ENCODE measurements at places on chromosomes 3 and 15.
A peak's percentile ranks its signal among the peaks of the same experiment; 100 is the strongest.

- no peak for DNase-seq
These were observed 29.7 kb upstream of the ARNT2 start for GRCh38 chr15:80374441-80374840.

DNA sequence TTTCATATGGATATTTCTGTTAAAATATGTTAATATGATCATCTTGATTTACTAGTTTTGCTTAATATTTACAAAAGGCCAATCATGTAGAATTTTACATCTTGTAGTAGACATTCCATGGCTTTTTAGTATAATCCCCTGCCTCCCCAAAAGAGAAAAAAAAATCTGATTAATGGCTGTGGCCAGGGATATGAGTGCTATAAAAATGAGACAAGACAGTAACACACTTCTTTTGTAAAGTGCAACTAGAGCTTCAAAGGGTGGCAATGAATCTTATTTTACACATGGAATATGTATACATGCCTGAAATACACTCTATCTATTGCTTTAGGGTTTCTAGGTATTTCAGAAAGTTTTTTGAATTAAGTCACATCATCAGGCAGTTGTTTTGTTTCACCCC lies 112.2 kb upstream of the NANOGP8 start:
- no peak for DNase-seq

- peak; percentile 70 for DNase-seq
These were observed 28.4 kb upstream of the RPL29 start for GRCh38 chr3:52023860-52024764.

DNA sequence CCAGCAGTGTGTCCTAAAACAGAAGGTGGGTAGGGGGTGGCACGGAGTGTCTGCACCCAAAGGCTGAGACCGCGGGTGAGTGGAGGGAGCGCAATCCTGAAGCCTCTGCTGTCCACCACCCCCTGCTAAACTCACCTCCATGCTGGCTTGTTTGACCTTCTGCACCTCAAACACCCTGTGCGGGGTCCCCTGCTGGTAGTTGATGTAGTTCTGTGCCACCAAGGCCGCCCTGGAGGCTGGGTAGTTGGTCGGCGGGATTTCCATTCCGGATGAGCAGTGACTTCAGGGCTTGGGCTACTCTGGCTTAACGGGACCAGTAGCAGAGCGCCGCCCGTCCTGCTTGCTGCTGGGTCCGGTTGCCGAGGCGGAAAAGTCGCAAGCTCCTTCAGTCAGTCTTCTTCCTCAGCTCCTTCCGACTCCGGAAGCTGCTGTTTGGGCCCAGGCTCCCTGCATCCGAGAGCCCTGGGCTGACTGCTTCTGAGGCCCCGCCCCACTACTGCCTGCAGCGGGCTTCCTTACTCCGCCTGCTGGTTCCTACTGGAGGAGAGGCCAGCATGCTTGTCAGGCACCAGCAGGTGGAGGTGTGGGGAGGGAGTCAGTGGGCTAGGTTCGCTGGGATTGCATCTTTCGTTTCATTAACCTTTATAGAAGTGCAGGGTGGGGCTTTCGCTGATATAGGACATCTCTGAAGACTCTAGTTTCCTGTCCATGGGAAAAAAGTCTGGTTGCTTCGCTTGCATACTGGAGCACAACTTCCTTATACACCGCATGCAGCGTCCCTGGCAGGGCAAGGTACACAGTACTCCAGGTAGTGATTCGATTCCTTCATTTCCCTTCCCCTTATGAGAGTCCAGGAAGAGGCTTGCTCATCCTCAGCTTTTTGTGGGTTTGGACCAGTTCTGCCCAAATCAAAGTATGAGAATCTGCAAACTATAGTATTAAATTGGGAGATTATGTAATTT lies at the start of gene LXN:
TSS of gene LXN (minus strand) at position 434 of the 962 bp plus-strand sequence. CDS start at position 264, 170 bp downstream.
- peak; percentile 83 for DNase-seq

- no peak for DNase-seq
These were observed 8.8 kb upstream of the A4GNT start for GRCh38 chr3:138140940-138141339.

DNA sequence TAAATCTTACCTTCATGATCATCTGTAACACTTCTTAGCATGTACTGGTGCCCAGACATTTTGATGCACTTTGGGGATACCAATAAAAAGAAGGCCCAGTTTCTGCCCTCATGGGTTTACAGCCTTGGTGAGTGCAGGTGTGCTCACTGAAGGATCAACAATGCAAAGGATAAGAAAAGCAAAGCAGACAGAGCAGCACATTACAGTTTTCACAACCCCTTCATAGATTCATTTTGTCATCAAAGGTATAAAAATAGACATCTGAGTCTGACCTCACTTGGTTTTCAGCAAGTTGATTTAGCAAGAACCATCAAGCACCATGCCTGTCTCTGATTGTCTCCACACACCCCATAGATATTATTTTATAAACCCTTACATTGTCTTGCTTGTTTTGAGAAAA lies 77.6 kb downstream of the BFSP2 start:
- peak; percentile 65 for DNase-seq

DNA sequence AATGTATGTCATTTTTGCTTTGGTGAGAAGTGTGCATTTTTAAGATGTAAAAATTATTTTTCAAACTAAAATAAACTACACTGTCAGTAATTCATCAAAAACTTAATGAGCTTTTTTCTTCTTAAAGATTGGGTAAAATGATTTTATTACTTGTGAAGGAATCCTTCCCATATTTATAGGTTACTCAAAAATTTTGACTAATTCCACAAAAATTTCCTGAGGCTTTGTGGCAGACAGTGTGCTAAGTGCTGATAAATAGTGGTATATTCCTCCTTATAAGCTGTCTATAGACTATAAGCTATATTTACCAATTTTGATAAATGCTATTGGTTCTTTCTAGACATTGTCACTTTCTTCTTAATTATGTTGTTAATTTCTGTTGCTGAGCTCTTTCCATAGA lies 284.5 kb upstream of the SEMA6D start:
- DNase-seq: no peak

DNA sequence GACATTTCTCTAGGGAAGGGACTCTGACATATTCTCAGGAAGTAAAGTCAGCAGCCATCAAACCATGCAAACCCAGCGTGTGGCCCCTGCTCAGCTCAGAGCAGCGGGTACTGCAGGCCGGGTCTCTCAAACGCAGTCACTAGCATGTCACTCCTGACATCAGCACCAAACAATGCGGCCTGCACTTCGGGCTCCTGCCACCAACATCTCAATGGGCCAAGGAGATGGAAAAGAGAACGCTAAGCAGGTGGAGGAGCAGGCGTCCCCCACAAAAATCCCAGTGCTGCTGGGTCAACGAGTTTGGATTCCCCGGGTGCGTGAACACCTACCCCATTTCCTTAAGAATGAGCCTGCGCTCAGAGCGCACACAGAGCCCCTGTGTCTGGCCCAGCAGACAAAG lies 9.9 kb upstream of the SPTBN5 start:
- no peak for DNase-seq

GRCh38 chr3:157785102-157785826 lies 282.0 kb upstream of the VEPH1 start:
- no peak for DNase-seq

DNA sequence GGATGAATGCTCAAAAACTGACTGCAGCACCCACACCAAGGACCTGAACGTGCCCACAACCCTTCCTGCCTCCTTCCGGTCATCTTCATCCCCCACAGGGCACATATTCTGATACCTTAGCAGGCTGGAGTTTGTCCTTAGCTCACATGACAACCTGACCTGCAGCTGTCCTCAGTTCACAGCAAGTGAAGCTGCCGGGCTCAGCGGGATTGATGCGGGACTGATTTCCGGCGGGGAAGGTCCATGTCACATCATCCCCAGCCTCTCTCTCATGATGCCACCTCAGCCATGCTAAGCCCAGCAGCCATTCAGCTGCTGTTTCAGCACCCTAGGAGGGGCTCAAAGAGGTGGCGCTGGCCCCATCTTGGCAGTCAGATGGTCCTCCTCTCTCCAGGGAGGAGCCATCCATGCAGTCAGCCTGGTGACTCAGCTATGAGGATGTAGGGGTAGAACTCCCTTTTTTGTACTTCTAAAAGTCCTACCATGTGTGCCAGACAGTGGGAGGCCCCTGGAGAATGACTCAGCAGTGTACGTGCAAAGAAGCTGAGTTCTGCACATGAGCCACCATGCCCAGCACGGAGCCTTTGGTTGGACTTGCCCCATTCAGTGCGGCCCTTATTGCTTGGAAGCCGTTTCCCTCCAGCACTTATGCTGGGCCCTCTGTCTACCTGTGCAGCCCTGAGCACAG lies 9.5 kb downstream of the CA12 start:
- DNase-seq: no peak

DNA sequence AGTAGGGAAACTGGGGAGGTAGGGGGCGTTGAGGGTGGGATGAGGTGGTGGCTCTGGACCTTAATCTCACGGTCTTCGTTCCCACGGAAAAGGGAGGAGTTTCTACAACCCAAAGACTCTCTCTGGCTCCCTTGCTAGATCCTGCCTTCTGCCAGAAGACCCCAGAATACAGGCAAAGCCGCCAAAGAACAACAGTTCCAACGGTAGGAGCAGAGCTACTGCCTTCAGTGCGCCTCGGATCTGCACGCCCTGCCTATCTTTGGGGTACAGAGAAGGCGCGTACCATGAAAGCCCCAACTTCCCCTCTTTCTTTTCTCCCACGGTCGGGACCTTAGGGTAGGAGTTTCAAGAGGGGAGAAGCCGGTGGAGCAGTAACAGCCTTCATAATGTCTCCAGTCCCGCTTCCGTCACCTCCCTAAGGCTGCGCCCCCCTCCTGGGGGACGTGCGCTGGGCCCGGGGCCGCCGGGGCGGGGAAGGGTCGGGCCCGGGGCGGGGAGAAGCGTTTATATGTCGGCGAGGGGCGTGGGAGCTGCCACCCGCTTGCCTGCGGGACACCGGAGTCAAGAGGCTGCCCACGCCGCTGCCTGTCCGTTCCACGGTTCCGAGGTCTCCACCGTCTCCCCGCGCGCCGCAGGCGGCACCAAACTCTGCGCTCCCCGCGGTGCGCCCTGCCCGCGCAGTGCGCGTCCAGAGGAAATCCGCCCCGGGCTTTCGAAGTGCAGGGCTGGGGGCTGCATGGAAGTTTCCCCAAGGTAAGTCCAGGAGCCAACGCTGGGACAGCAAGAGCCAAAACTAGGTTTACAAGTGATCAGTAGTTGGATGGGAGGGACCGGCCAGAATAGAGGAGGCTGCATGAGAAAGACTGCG lies at the start of gene COL6A6:
TSS of gene COL6A6 (plus strand) at position 533 of the 868 bp plus-strand sequence. CDS start 43,188 bp downstream, outside the sequence.
- DNase-seq: no peak

- no peak for DNase-seq
These were observed 6.9 kb downstream of the AADACL2 start for GRCh38 chr3:151740581-151740980.

Data from GM13977 (cell line).